ENCODE measurements at places on chromosomes 11 and 22.
A peak's percentile ranks its signal among the peaks of the same experiment; 100 is the strongest.

GRCh38 chr22:48267681-48268080, 1505.2 kb downstream of the TBC1D22A start:
- DNase-seq = no peak

- DNase-seq = no peak
Measured at GRCh38 chr11:2139123-2139521, at the start of gene IGF2. IGF2 (minus strand) TSS chr11:2139389; CDS start chr11:2135523, 3,866 bp downstream.

GRCh38 chr11:24233041-24233440, 263.8 kb upstream of the LUZP2 start:
- no peak for DNase-seq

DNA sequence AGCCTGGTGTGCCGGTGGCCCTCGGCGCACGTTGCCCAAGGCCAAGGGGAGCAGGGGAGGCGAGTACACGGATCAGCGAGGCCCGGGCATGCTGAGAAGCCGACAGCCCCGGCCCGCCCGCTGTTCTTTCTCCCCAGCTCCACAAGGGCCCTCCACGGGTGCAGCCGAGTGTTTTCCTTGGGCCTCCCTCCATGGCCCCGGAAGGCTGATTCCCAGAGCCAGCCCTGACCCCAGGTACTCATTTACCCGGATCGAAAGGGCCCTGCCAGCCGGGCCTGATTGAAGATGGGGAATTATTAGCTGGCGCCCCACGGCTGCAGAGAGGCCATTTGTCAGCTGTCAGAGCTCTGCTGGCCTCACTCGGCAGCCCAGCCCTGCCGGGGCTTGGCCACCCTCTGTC, 53.1 kb downstream of the WNT7B start:
- no peak for DNase-seq

DNA sequence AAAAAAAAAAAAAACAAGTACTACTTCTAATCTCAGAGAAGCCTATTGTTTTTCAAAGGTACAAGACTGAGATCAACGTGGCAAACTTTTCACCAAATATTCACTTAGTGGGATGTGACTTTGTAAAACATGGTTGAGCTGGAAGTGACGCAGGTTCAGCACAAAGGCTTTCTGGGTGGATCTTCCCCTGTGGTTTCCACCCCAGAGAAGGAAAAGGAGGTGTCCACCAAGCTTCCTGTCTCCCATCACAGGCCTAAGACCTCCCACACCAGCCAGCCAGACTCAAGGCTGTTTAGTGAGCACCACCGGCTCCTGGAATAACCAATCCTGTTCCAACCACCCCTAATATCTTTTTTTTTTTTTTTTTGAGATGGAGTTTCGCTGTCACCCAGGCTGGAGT, 5.7 kb downstream of the TMEM184B start:
- no peak for DNase-seq

DNA sequence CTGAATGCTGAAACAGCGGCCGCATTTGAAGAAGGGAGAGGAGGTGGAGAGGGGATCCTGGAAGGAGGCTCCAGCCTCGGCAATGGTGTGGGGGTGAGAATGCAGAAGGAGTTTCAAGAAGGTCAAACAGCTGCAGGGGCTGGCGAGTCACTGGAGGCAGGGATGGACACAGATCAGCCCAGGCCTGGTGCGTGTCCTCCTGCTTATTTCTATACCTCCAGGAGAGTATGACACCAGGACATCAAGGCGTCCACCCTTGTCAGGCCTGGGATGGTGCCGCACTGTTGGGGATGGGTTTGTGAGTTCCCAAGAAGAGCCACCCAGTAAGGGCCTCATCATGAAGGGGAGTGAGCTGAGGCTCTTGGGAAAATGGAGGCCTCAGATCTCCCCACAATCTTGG, 23.1 kb downstream of the IGLL1 start:
- DNase-seq = peak; percentile 11

- DNase-seq = no peak
Measured at GRCh38 chr11:2591805-2592204, 108.0 kb downstream of the KCNQ1OT1 start.

DNA sequence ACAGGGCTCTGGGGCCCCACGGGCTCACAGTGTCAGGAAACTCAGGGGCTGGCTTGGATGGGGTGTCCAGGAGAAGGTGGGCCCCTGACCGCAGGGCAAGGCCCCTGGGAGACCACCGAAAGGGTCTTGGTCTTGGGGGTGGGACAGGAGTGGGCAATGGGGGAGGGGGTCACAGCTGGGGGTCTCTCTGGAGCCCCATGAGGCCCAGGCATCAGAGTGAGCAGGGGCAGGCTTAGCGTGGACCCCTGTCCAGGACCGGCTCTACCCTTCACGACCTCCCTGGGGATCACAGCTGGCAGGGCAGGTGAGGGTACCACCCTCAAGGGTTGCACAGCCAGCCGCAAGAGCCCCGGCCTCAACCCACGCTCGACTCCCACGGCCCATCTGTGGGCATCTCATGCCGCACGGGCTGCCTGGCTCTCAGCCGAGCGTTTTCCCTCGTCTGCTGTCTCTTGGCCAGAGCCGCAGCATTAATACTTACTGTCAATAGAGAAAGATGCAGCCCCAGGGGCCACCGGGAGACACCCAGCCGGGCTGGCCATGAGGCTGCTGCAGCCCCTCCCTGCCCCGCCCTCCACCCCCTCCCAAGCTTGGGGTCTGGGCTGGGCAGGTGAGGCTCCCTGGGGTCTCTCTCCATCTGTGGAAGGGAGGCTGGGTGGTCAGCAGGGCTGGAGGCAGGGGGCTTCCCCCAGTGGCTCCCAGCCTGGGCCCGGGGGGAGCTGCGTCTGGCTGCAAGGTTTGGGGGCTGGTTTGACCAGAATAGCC, 662 bp downstream of the MUC5B start:
- no peak for DNase-seq

- peak; percentile 61 for DNase-seq
Measured at GRCh38 chr22:41401781-41402648, 20.3 kb downstream of the TEF start.

DNA sequence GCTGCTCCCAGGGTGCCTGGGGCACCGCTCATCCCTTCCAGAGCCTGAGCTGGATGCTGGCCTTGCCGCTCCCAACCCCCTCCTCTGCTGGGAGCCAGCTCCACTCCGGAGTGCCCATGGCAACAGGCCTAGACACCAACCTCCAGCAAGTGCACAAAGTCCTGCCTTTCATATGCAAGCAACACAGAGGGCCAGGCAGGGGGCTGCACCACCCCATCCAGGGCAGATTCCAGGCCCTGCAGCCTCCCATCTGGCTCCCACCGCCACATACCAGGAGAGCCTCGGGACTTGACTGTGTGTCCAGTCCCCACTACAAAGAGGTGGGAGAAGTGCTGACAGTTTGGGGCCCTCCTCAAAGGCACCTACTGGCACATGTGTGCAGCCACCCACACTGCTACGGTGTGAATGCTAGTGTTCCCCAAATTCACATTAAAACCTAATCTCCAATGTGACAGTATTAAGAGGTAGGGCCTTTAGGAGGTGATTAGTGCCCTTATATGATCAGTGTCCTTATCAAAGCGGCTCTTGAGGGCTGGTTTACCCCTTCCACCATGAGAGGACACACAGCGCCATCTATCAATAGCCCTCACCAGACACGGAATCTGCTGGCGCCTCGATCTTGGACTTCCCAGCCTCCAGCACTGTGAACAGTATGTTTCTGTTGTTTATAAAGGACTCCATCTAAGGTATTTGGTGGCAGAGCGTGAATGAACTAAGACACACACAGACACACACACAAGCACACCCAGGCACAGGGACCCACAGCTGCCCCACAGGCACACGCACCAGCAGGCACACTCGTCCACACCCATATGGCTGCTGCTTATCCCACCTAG, 16.2 kb downstream of the ARVCF start:
- DNase-seq = no peak

DNA sequence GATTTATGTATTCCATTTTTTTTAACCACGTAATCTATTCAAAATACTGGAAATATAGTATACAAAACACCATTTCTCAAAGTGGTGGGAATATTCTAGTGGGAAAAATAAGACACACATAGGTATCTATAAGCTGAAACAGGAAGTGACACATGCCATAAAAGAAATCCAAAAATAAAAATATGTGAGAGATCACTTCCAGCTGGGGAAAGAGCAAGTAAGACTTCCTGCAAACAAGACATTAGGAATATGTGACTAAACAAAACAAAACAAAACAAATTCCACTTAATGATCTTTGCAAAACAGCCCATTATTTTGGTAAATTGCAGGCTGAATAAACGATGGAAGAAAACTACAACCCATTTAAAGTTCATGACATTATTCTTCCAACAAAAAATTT, 107.3 kb upstream of the CEP126 start:
- DNase-seq = no peak

DNA sequence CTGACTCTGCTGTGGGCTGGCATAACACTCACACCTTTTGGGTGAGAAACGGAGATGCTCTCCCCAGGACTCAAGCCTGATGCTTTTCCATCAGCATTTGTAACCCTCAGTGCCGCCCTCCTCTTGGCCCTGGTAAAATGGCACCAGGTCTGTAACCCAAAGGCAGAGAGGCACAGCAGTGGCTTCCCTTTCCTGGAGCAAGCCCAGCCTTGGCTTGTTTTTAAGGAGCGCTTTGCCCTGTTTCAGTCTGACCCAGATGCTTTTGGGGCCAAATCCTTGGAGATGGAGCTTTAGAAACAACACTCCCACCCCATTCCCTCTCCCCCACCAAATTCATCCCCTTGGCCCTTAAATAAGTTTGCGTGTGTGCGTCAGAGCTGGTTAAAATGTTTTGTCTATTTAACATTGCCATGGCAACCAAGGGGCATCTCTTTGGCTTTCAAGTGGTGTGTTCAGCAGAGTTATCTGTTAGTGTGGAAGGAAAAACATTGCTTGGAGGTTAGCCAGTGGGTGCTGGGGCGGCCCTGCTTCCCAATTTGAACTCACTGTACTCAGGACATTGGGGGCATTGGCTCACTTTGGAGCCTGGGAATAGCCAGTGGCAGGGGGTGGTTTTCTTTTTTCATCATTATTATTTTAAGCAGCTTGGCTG, 134.1 kb downstream of the NAV2 start:
- DNase-seq = no peak

DNA sequence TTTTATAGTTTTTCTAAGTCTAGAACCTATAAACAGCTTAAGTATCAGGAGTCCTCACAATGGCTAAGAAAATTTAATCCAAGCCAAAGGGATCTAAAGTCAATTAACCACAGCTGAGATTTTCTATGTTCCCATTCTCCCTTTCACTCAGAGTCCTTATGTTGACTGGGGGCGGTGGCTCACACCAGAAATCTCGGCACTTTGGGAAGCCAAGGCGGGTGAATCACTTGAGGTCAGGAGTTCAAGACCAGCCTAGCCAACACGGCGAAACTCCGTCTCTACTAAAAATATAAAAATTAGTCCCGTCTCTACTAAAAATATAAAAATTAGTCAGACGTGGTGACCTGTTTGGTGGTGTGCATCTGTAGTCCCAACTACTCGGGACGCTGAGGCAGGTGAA, 6.9 kb downstream of the RDX start:
- no peak for DNase-seq

GRCh38 chr22:19527861-19528417, 3.7 kb upstream of the CLDN5 start:
- DNase-seq = no peak

DNA sequence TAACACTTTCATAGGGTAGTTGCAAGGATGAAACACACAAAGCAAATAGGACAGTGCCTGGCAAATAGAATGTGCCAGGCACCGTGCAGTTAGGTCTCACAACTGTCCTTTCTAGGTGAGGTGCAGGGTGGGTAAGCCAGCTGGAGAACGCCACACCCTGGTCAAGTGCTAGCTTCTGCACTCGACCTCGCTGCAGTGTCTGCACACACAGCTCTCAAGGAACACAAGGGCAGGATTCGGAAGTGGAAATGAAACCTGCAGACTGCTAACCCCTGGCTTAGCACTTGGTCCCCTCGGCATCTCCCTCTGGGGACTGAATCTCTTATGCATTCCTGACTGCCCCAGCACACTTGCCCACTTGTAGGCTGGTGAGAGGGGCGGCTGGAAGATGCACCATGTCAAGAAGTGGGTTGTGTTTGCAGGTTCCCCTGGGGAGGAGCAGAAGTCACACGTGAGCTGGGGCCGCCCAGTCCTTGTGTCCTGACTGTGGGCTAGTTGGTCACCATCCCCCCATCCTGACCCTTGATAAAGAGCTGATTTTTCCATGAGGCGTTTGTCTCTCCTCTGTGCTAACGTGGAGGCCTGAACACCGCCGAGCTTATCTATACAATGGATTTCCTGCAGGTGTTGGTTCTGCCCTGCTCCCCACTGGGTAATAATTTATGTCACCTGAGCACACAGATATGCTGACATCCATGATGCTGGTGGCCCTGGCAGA, 89.0 kb downstream of the MICAL2 start:
- DNase-seq = no peak

- no peak for DNase-seq
Measured at GRCh38 chr22:19149991-19150390, at the start of gene GSC2. GSC2 (minus strand) TSS chr22:19150292; CDS start chr22:19150283, 9 bp downstream.

DNA sequence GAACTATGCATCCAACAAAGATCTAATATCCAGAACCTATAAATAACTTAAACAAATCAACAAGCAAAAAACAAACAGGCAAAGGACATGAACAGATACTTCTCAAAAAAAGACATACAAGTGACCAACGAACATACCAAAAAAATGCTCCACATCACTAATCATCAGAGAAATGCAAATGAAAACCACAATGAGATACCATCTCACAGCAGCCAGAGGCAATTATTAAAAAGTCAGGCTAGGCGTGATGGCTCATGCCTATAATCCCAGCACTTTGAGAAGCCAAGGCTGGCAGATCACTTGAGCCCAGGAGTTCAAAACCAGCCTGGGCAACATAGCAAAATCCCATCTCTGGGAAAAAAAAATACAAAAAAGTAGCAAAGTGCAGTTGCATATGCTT, 10.7 kb downstream of the SAA4 start:
- no peak for DNase-seq

All from D721Med (cell line).